Stimulated activated CD4-positive, alpha-beta T cell treated with anti-CD3 and anti-CD28 coated beads, Interleukin-4, amount 100 ng/mL, for 4 hours (primary cell): ENCODE measurements at places on chromosomes 1 and 21.

GRCh38 chr1:9363061-9363471, 70.4 kb downstream of the SPSB1 start:
- no peak for DNase-seq

DNA sequence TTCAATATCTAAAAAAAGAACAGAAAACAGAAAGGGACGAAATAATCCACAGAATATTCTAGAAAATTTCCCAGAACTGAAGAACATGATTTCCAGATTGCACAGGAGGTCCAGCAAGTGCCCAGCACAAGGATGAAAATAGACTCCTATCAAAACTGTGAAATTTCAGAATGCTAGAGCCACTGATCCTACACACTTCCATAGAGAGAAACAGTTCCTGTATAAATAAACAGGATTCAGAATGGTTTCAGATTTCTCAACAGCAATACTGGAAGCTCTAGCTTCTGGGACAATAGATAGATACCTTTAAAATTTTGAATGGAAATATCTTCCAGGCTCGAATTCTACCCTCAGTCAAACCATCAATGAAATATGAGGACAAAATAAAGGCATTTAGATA, 4.6 kb downstream of the TARBP1 start:
- DNase-seq: no peak

DNA sequence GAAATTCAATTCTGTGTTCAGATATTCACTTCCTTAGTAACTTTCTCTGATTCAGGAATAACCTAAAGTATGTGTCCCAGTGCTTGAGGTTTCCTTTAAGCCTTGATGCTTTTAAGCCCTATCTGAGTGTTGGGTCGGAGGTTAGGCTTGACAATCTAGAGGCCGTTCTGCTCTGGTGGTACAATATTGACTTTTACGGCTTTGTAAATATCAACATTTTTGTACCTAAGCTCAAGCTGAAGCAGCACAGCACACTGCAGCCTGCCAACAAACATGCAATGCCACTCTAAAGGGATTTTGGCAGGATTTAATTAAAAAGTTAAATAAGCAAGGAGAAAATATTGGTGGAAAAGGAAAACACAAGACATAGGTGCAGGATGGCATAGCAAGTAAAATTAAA, 279.2 kb downstream of the NEGR1 start:
- DNase-seq: no peak

GRCh38 chr1:204961765-204962419, 81.1 kb upstream of the CNTN2 start:
- DNase-seq: no peak

DNA sequence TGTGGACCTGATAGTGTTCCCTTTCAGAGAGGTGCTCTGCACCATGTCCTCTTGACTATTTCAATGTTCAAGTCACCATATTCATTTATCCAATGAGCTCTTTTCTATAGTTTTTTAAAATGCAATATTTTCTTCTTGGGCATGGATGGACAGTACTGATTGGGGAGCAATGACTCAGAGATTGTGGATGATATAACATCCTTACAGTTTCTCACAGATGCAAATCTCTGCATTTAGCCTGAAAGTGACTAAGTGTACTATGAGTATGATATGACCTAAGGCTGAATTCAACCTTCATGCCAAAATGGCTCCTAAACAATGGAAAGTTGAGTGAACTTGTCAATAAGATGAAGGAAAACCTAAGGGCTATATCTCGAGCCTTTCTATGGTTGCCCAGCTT, 36.5 kb downstream of the C4BPA start:
- no peak for DNase-seq
